Stimulated activated CD8-positive, alpha-beta memory T cell treated with anti-CD3 and anti-CD28 coated beads, Interleukin-7, amount 100 ng/mL, for 4 hours (primary cell): ENCODE measurements at places on chromosomes 1 and 21.
A peak's percentile ranks its signal among the peaks of the same experiment; 100 is the strongest.

- no peak for DNase-seq
These were observed 41.5 kb upstream of the CTBS start for GRCh38 chr1:84615790-84616189.

DNA sequence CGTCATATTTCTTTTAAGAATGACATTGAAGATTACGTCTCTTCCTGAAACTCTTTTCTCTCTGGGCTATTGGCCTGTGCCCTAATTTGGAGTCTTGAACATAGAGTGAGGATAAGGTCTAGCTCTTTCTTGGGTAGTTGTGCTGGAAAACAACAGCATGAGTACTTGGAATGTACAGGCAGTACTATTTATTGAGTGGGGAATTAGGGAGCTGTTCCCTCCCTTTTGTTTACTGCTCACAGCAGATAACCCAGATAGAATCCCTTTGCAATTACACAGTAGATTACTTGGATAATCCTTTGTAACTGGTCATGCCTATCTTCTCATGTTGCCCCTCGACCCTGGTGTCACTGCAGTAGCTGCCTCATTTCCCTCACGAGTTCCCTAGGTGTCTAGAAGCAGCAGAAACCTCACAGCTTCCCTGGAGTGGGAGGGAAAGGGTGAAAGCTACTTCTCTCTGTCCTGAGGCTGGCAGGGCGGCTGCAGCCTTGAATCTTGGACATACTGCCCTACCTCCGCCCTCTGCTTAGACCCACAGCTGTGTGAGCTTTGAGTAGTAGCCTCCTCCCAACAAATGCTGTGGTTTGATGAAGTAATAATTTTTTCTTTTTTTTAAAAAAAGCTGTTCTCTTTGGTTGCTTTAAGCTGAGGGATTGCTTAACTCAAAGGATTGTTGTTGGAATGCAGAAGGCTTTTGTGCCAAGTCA, 70.6 kb downstream of the FGGY start:
- no peak for DNase-seq

GRCh38 chr1:18440385-18441226, 40.1 kb upstream of the KLHDC7A start:
- DNase-seq = no peak

DNA sequence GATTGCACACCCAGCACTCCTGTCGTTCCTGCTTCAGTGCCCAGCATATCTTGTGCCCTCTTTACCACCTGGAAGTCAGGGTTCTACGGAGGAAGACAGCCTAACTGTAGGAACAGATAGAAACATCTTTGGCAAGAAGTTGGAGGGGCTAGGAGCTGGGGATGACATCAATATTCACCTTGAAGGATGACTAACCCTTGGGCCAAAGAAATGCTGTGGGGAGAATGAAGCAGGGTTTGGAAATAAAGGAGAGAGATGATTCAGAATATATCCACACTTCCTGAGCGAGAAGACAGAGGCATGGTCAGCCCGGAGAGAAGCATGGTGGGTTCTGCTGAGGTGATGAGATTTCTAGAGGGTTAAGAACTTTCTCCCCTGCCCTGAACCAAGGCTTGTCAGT, 4.6 kb upstream of the NKAIN1 start:
- DNase-seq = no peak

DNA sequence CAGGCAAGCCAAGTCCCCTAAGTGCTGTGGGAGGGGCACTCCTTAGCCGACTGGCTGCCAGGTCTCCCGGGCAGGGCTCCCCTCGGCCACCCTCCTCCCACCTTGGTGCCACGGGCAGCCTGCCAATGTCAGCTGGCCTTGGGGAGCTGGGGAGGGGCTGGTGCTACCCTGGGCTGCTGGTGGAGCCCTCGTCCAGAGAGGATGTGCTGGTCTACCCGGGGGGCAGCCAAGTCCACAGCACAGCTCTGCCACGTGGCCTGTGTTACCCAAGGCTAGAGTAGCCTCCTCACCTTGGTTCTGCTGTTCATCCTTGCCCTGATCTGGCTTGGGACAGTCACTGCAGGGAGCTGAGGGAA, 42.9 kb downstream of the CRYAA start:
- no peak for DNase-seq

DNA sequence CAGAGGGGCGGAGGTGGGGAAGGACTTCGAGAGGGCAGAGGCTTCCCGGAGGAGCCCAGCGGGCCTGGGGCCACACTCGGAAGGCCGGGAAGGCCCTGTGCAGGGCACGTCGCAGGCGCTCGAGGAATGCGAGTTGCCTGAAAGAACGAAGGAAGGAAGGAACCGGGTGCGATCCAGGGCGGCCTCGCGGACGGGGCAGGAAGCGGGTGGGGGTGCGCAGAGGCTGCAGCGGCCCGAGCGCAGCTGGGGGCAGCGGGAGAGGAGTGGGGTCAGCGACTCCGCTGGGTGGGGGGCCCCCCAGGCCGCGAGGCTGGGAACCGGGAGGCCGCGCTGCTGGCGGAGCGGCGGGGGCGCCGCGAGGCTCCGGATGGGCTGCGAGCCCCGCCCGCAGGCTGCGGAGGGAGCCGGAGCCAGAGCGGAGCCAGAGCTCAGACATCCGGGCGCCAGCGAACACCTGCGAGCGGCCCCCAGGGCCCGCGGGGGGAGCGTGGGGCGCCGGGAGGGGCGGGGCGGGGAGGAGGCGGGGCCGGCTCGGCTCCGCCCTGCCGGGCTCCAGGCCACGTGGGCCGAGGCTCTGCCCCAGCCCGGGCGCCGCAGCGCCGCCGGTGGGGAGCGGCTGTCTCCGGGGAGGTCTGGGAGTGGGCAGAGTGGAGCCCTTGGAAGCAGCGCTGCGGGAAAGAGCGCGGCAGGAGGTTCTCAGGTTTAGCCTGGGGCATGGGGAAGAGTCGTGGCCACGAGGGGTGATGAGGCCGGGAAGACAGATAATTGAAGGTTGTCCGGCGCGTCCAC, 4.6 kb downstream of the ID3 start:
- DNase-seq = peak; percentile 55

GRCh38 chr1:117599286-117600221, 6.3 kb upstream of the TENT5C start:
- no peak for DNase-seq

DNA sequence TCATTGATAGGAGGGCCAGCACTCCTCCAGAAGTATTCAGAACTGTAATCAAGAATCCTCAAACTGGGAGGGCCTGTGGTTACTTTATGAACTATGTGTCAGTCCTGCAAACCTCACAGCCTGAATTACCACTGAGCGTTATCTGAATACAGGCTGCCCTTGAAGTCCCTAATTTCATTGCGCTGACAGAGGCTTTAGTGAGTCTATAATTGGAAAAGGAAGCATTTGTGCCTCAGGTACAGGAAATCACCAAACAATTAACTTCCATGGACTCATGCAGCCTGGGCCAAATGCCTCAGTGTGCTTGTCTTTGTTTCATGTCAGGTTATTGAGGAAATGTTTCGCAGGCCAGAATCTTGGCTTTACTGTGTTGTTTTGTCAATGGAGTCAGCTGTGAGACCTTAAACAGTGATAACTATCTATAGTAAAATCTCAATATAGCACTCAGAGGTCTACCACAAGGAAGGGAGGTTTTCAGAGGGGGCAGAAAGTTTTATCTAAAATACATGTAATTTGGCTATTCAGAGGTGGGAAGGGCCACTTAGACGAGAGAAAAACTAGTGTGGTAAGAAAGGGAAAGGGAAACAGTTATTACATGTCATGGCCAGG, 32.9 kb upstream of the DOCK7 start:
- DNase-seq = no peak

- no peak for DNase-seq
These were observed 105.7 kb downstream of the PRDM16 start for GRCh38 chr1:3174487-3175247.

GRCh38 chr21:17658931-17659330, 46.2 kb upstream of the BTG3 start:
- no peak for DNase-seq

- DNase-seq = no peak
These were observed 72.7 kb upstream of the ACTL8 start for GRCh38 chr1:17682400-17682799.

DNA sequence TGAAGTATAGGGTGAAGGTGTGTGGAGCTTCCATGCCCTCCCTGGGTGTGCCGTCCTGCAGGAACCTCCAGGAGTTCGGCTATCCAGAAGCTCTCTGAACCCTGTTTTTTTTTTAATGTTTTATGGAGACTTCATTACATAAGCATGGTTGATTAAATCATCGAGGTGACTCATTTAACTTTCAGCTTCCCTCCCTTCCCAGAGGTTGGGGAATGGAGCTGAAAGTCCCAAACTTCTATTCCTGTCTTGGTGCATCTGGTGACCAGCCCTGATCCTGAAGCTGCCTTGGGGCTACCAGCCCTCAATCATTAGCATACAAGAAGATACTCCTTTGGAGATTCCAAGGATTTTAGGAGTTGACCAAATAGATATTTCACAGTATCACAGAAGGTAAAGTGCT, 9.5 kb downstream of the RRP15 start:
- DNase-seq = no peak

DNA sequence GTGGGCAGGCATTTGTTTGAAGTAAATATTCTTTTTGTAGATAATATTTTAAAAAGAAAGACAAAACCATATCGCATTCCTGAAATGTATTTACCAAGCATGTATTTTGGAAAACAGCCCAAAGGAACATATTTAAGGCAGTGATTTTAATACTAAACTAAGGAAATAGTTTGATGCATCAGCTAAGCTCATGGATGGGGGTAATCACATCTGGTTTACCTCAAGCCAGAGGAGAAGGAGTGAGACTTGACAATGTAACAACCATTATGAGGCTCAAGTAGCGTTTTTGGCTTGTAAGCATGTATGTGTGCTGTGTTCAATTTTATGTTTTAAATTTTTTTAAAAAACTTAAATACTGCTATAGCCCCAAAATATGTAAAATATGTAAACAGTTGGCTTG, 390.5 kb downstream of the DISC1 start:
- DNase-seq = no peak

- no peak for DNase-seq
These were observed 62.3 kb upstream of the HIVEP3 start for GRCh38 chr1:41980827-41981653.

DNA sequence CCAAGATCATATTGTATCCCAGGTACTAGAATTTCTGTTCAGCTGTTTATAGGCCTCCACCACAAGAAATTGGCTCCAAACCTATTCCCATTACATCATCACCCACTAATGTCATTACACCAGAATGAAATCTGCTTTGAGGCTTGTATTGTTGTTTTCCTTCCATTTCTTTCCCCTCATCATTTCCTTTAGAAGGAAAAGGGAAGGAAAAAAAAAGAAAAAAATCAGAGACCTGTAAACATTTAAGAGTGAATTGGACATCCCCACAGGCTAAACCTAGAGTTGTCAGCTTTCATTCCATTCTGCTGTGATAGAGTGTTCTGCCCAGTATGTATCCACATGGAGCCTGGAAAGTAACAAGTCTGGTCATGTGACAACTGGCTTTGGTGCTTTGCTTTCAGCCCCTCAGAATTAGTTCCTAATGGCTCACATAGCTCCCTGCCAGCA, 44.6 kb downstream of the NFYC start:
- no peak for DNase-seq

- DNase-seq = no peak
These were observed 78.2 kb upstream of the SDC3 start for GRCh38 chr1:30986755-30987154.

GRCh38 chr1:151058692-151059091, 730 bp downstream of the CDC42SE1 start:
- no peak for DNase-seq

GRCh38 chr1:193434319-193434718, 247.9 kb upstream of the B3GALT2 start:
- DNase-seq = no peak

- DNase-seq = no peak
These were observed 33.6 kb upstream of the CTSK start for GRCh38 chr1:150841626-150842025.

DNA sequence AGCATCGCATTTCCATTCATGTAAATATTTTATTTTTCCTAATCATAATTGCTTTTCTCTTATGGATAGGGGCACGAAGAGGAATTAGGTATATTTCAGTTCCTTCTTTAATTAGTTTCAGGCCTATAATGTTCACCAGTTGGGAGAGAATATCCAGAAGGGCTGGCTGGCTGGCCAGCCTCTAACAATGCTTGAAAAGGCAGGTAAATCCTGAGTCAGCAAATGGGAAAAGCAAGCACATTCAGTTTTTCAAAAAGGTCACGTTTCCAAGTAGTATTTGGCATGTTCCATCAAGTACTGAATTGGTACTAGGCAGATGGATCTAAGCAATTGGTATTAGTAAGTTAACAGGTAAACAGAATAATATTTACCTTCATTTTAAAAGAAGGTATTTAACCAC, 8.0 kb downstream of the RAB29 start:
- DNase-seq = no peak
